Stimulated activated CD4-positive, alpha-beta T cell treated with anti-CD3 and anti-CD28 coated beads, Interleukin-15, amount 100 ng/mL, for 24 hours (primary cell): ENCODE measurements at places on chromosomes 16 and 17.

- no peak for DNase-seq
These were observed 240.9 kb upstream of the SALL1 start for GRCh38 chr16:51391798-51392511.

GRCh38 chr16:5971924-5972323 is 874.3 kb upstream of the EEF2KMT start:
- no peak for DNase-seq

- no peak for DNase-seq
These were observed 158.5 kb upstream of the RPH3AL start for GRCh38 chr17:511001-511698.

- DNase-seq, result no peak
These were observed 13.7 kb upstream of the TMEM132E start for GRCh38 chr17:34565713-34566112.

DNA sequence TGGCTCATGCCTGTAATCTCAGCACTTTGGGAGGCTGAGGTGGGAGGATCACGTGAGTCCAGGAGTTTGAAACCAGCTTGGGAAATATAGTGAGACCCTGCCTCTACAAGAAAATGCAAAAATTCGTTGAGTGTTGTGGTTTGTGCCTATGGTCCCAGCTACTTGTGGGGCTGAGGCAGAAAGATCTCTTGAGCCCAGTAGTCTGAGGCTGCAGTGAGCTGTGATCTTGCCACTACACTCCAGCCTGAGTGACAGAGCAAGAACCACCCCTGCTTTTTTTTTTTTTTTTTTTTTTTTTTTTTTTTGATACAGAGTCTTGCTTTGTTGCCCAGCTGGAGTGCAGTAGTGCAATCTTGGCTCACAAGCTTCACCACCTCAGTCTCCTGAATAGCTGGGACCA is 34.0 kb downstream of the ITGB3 start:
- DNase-seq, result no peak
